ENCODE measurements at places on chromosomes 13 and 19.

- no peak for DNase-seq
These were observed 36.8 kb downstream of the RBM26 start for GRCh38 chr13:79369226-79369625.

GRCh38 chr13:109140479-109141349 lies 511.3 kb downstream of the MYO16 start:
- no peak for DNase-seq

DNA sequence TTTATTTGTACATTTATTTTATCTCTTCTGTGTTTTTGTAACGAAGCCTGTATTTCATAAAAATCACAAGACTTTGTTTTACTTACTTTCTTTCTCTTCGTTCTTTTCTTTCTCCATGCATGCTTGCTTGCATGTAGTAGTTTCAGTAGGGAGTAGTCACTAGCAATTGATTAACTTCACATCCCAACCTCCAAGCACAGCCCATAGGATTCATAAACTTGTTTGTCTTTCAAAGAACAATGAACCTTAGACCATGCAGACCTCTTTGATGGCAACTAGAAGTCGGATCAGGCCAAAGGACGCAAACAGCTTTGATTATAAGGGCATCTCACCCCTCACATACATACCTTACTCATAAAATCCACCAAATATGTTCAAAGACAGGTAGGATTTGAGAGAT lies 3.1 kb upstream of the PRR20A start:
- DNase-seq: no peak

DNA sequence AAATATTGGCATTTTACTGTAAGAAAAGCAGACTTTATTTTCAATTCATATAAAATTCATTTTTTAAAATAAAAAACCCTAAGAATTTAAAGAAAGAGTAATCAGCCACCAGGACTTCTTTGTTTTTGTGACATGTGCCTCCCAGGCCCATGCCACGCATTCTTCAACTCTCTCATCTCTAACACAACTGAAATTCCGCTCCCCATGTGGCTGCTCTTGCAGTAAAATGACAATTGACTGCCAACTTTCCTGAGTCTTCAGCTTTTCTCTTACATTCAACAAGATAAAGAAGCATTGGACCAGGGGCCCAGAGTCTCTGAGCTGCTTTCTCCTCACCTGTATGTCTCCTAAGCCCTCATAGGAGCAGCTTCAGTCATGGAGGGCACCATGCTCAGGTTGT lies 372.1 kb downstream of the UQCRFS1 start:
- no peak for DNase-seq

GRCh38 chr13:50549221-50549942 lies 294.1 kb downstream of the DLEU7 start:
- DNase-seq: no peak

DNA sequence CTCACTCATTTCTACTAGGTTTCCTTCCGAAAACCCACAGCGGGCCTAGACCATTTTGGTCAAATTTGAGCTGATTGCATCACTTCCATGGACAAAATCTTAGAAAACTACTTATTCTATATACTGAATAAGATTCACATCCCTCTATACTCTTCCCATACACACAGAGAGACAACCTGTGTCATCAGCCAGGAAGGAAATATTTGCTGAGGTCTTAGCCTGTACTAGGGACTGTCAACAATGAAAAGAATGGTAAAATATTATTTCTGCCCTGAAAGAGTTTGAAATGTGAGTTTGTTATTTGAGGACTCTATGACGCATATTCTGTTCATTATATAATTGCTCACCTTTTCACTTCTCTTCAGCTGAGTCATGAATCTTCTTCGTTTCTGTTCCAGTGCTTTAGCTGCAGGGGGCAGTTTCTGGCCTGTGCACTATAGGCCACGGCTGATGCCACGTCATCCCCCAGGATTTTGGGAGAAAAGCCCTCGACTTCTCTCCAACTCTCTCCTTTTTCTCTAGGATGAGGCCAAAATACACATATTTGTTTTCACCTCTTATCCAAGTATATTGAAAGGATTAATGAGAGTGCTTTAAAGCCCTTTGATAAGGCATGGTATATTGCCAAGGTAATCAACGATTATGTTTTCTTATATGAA lies 47.7 kb downstream of the GSX1 start:
- no peak for DNase-seq

DNA sequence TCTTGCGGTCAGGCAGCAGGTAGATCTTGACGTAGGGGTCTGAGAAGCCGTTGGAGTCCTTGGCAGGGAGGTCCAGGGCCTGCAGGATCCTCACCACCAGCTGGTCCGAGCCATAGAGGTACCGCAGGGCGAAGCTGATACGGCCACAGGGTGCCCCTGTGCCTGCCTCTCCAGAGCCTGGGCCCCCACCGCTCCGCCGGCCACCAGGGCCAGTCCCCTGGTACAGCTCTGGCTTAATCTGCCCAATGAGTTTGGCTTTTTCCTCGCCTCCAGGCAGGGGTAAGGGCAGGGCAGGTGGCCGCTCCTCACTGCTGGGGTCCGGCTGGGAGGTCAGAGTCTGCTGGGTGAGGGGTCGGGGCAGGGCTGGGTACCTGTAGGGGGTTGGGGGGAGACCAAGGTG lies 9.9 kb downstream of the SYT3 start:
- DNase-seq: no peak

DNA sequence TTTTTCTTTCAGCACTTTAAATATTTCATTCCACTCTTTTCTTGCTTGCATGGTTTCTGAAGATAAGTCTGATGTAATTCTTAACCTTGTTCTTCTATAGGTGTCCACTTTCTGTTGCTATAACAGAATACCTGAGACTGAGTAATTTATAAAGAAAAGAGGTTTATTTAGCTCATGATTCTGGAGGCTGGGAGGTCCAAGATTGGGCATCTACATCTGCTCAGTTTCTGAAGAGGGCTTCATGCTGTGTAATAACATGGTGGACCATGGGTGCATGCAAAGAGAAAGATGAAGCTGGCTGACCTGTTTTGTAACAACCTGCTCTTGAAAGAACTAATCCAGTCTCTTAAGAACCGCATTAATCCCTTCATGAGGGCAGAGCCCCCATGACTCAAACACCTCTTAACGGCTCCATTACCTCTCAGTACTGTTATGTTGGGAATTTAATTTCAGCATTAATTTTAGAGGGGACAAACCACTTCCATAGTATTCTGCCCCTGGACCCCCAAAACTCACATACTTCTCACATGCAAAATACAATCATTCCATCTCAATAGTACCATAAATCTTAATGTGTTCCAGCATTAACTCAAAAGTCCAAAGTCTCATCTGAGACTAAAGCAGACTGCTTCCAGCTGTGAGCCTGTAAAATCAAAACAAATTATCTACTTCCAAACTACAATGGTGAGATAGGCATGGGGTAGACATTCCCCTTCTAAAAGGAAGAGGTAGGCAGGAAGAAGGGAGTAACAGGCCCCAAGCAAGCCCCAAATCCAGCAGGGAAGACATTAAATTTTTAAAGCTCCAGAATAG lies 9.6 kb upstream of the FGF9 start:
- DNase-seq: no peak

GRCh38 chr19:55341595-55342531 lies 2.2 kb downstream of the KMT5C start:
- no peak for DNase-seq
